GM06990 (cell line): ENCODE measurements at places on chromosomes 7 and 10.

DNA sequence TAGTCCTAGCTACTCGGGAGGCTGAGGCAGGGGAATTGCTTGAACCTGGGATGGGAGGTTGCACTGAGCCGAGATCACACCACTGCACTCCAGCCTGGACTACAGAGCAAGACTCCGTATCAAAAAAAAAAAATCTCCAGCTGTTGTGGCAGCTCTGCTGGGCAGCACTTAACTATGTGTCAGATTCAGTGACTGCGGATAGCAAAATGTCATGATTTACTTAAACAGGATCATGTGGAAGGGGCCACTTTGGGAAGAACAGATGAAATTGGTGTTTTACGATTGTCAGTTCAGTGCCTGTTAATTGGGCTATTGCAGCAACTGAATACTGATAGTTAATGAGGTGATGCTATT, 15.3 kb downstream of the OGDH start:
- no peak for DNase-seq

DNA sequence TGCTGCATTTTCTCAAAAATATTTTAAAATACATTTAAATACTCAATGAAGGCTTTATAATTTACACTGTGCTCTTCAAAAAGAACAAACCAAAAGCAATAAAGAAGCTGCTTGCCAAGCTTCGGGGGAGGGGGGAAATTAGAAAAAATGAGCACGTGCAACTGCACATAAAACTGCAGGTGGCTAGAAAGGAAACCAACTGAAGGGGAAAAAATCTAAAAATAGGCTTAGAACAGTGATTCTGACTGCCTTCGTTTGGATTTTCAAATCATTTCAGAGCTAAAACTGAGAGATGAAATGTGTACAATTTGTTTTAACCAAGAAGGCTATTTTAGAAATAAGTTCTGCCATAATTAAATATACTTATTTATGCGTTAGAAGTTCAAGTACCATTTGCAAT, 61.4 kb downstream of the ABI1 start:
- peak; percentile 68 for DNase-seq

GRCh38 chr7:100356416-100357068, 1.4 kb upstream of the PILRB start:
- no peak for DNase-seq

DNA sequence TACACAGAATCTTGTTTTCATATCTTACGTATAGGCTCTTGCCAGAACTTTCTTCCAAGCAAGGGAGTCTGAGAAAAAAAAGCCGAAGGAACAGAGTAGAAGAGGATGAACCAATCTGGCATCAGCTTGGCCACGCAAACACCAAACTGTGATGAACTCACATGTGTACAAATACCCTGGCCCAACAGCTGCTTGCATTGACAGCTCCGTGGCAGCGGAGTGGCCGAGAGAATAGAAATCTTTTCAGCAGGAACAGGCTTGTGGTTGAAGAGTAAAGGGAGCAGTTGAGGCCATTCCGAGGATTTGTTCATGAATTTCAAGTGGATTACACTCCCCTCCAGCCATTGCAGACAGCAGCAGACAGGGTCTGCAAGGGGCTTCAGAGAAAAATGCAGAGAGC, 173.8 kb upstream of the PLXNA4 start:
- DNase-seq: no peak

DNA sequence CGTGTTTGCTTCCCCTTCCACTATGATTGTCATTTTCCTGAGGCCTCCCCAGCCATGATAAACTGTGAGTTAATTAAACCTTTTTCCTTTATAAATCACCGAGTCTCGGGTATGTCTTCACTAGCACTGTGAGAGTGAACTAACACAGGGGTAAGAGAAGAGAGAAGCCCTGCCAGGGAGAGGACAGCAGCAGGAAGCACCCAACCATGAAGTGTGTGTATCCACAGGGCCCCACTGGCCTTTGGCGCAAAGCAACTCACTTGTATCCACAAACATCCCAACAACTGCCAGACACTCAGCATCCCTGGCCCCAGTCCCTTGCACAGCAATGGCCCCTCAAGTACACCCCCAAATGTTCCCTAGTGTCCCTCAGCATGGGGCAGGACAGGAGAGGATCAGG, 115.1 kb downstream of the MAD1L1 start:
- DNase-seq: no peak

DNA sequence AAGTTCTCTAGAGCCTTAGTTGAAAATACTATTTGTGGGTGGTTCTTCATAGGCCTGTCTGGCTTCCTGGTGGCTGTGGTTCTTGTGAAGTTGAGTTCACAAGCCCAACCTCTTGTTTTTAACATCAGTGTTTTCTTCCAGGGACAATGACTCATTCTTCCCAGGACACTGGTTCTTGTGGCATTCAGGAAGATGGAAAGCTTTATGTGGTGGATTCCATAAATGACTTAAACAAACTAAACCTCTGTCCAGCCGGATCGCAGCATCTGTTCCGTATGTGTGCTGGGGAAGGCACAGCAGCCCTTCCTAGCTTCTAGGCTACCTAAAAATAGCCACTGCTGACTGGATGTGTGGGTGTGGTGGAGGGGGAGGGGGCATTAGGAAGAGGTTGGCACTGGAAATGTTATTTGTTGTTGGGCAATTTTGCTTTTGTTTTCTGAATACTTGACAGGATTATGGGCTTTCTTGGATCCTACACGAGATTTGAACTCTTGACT, 3.9 kb downstream of the LSMEM1 start:
- DNase-seq: no peak

DNA sequence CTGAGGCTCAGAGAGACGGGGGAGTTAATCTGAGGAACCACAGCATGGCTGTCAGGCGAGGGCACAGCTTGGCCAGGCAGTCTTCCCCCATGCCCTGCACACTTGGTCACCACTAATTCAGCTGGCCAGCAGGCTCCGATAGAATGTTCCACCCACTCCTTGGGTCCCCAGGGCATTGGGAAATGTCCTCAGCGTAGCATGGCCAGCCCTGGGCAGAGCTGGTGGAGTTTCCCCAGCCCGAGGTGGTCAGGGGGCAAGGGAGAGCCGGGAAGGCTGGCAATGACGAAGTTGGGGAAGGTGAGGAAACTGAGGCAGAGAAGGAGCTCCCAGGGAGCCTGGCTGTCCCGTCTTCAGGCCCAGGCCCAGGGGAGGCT, 12.1 kb upstream of the GRIFIN start:
- no peak for DNase-seq

DNA sequence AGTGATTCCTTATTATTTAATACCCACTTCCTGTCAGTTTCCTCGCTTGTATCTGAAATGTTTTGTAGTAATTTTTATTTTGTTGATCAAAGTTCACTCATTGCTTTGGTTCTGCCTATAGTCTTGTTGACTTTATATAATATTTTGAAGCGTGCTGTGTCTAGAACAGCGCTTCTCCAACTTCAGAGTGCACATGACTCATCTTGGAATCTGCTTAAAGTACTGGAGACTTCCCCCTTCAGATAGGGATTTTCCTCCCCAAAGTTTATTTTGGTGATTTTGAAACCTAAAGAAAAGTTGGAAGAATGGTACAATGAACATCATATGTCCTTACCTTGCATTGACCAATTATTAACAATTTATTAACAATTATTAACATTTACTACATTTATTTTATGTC, 5.8 kb downstream of the COMTD1 start:
- no peak for DNase-seq

- DNase-seq: no peak
Measured at GRCh38 chr10:84348447-84348846, 20.1 kb downstream of the CCSER2 start.
